Bronchial smooth muscle cell (primary cell): ENCODE measurements at places on chromosomes 12 and 14. TPM values are rescaled to one million over a fixed set of nuclear protein-coding genes. Genes with fewer than 3 reads are reported as not detected.

The FGF6 gene
- not detected in 2 replicates for total RNA-seq

The OR4Q2 gene
- not detected in 2 replicates for total RNA-seq

The LPAR5 gene
- not detected in 2 replicates for total RNA-seq

The NYNRIN gene
- 17.5 and 19.7 TPM in 2 replicates for total RNA-seq

The RPL6 gene
- 405 and 732 TPM in 2 replicates for total RNA-seq

The DBX2 gene
- total RNA-seq = 0.09 TPM in 1 of 2 replicates, not detected in the other

The ANO2 gene
- not detected in 2 replicates for total RNA-seq

The ZNF705A gene
- under 0.01 TPM in 1 of 2 replicates, not detected in the other for total RNA-seq

The SMARCC2 gene
- total RNA-seq = 46.7 and 55.5 TPM in 2 replicates

The ASCL4 gene
- total RNA-seq = not detected in 2 replicates

The CCDC177 gene
- 0.09 TPM in 1 of 2 replicates, not detected in the other for total RNA-seq

The NDRG2 gene
- 0.52 TPM in 1 of 2 replicates, not detected in the other for total RNA-seq

The TRPV4 gene
- total RNA-seq = 1.1 and 2.4 TPM in 2 replicates

The KRT1 gene
- not detected in 2 replicates for total RNA-seq

The TRIM9 gene
- total RNA-seq = under 0.01 and 0.94 TPM in 2 replicates

The BICDL1 gene
- not detected in 2 replicates for total RNA-seq

The BCAT1 gene
- total RNA-seq = 61.8 and 63.3 TPM in 2 replicates

The CMA1 gene
- total RNA-seq = not detected in 2 replicates

The LRRC10 gene
- total RNA-seq = not detected in 2 replicates

The PLA2G1B gene
- total RNA-seq = 0.17 TPM in 1 of 2 replicates, not detected in the other

The ABCC9 gene
- 10.5 and 10.9 TPM in 2 replicates for total RNA-seq

The KRT85 gene
- total RNA-seq = not detected in 2 replicates

The KLRG1 gene
- 0.34 and 0.47 TPM in 2 replicates for total RNA-seq

The KRT5 gene
- total RNA-seq = 2.7 and 14.9 TPM in 2 replicates

The OR4E2 gene
- not detected in 2 replicates for total RNA-seq

The RNASE3 gene
- total RNA-seq = 0.16 TPM in 1 of 2 replicates, not detected in the other

The RIPK3 gene
- total RNA-seq = 2.5 and 6.2 TPM in 2 replicates

The DIO3 gene
- not detected in 2 replicates for total RNA-seq

The RHOJ gene
- total RNA-seq = 4.1 and 13.3 TPM in 2 replicates

The SIX6 gene
- not detected in 2 replicates for total RNA-seq

The GNG2 gene
- total RNA-seq = 12.4 and 21.9 TPM in 2 replicates

The DACT1 gene
- total RNA-seq = 7.7 and 20.8 TPM in 2 replicates

The SELPLG gene
- 0.63 and 1.5 TPM in 2 replicates for total RNA-seq

The ARPC3 gene
- 88.1 and 183 TPM in 2 replicates for total RNA-seq

The GMFB gene
- 84.9 and 87.8 TPM in 2 replicates for total RNA-seq

The MYRFL gene
- not detected in 2 replicates for total RNA-seq

The EXOC3L4 gene
- total RNA-seq = 0.32 and 1.3 TPM in 2 replicates

The TCL1A gene
- not detected in 2 replicates for total RNA-seq

The AJUBA gene
- 18.0 and 18.1 TPM in 2 replicates for total RNA-seq

The MGAT4C gene
- not detected in 2 replicates for total RNA-seq

The ATG2B gene
- total RNA-seq = 23.8 and 33.1 TPM in 2 replicates

The ESPL1 gene
- 0.86 and 1.9 TPM in 2 replicates for total RNA-seq

The KRT2 gene
- total RNA-seq = not detected in 2 replicates

The TMEM63C gene
- 0.32 TPM in 1 of 2 replicates, not detected in the other for total RNA-seq

The MYF6 gene
- total RNA-seq = not detected in 2 replicates

The OR11G2 gene
- not detected in 2 replicates for total RNA-seq

The SPIC gene
- total RNA-seq = not detected in 2 replicates

The CLIP1 gene
- 47.6 and 48.8 TPM in 2 replicates for total RNA-seq

The AMN gene
- under 0.01 and 0.09 TPM in 2 replicates for total RNA-seq

The HOXC5 gene
- total RNA-seq = 0.16 and 0.17 TPM in 2 replicates

The DDX51 gene
- 6.5 and 7.2 TPM in 2 replicates for total RNA-seq

The FAM181A gene
- total RNA-seq = not detected in 2 replicates

The EPYC gene
- total RNA-seq = not detected in 2 replicates

The KERA gene
- not detected in 2 replicates for total RNA-seq

The RNF212B gene
- total RNA-seq = not detected in 2 replicates

The SMOC1 gene
- total RNA-seq = 0.34 and 2.0 TPM in 2 replicates

The CAPZA3 gene
- total RNA-seq = not detected in 2 replicates

The LIN7A gene
- 7.6 and 24.0 TPM in 2 replicates for total RNA-seq

The GZMB gene
- total RNA-seq = not detected in 2 replicates
